ENCODE measurements at places on chromosomes 5 and 9.

GRCh38 chr9:121386442-121387175 is 16.6 kb upstream of the STOM start:
- no peak for DNase-seq

- DNase-seq, result no peak
These were observed 161.9 kb downstream of the MAPKAP1 start for GRCh38 chr9:125544988-125545651.

DNA sequence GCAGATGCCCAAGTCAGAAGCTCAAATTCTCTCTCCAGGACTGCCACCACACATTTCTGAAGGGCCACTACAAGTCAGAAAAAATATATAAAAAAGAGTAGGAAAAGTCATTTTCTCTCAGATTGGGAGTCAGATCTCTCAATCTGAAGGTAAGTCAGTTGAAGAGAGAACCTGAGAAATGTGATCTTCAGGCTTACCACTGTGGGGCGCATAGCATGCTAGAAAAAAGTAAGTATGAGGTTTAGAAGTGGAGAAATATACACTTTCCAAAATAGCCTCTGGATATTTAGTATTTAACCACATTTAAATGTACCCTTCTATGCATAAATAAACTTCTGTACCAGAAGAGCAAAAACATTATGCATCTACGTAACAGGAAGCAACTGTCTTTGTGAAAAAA is 800.7 kb upstream of the CTNND2 start:
- no peak for DNase-seq

DNA sequence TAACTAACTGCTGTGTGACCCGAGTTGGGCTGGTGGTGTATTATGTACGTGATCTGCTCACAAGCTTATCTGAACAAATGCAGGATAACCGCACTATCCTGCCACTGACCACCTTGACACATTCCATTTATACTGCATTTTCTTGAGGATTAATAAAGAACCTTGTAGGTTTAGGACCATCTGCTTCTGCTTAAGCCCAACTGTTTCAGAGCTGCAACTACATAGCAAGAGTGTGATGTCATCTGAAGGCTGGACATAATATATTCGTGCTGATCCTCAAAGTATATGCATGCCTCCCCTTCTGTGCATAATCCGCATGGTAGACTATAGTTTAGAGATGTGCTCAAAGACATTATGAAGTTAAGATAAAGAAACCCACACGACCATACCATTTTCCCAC is 435.9 kb downstream of the BNC2 start:
- DNase-seq, result no peak

DNA sequence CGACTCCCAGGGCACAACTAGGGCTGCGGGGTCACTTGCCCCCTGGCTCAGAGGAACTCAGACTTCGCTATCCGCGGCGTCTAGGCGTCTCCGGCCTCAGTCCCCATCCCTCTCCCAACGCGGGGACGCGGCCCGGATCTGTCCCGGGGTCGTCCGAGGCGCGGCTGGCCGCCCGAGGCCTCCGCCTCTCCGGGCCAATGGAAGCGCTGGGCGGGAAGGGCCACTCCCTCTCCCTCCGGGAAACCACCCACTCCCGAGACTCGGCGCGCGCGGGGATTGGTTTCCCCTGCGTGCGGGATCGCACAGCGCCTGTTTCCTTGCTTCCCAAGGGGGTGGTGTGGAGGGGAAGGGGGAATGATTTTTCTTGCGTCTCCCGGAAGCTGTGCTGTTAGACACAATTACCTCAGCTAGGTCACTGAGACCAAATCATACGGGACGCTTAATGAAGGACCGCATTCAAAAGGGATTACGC is 38.3 kb downstream of the NR2F1 start:
- no peak for DNase-seq

DNA sequence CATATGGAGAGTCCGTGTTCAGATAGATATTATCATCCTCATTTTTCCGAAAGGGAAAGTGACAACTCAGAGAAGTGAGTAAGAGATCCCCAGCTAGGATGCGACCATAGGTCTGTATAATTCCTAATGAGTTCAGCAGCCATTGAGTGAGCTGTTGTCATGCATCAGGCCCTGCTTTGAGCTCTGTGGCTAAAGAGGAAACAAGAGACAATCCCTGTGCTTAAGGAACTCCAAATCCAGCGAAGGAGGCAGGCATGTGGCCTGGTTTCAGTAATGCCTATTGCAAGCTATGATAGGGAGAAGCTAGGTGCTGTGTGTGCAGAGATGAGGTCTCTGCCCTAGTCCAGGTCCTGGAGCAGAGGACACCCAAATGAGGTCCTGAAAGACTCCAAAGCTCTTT is 192.8 kb downstream of the ACTL7B start:
- DNase-seq, result no peak

DNA sequence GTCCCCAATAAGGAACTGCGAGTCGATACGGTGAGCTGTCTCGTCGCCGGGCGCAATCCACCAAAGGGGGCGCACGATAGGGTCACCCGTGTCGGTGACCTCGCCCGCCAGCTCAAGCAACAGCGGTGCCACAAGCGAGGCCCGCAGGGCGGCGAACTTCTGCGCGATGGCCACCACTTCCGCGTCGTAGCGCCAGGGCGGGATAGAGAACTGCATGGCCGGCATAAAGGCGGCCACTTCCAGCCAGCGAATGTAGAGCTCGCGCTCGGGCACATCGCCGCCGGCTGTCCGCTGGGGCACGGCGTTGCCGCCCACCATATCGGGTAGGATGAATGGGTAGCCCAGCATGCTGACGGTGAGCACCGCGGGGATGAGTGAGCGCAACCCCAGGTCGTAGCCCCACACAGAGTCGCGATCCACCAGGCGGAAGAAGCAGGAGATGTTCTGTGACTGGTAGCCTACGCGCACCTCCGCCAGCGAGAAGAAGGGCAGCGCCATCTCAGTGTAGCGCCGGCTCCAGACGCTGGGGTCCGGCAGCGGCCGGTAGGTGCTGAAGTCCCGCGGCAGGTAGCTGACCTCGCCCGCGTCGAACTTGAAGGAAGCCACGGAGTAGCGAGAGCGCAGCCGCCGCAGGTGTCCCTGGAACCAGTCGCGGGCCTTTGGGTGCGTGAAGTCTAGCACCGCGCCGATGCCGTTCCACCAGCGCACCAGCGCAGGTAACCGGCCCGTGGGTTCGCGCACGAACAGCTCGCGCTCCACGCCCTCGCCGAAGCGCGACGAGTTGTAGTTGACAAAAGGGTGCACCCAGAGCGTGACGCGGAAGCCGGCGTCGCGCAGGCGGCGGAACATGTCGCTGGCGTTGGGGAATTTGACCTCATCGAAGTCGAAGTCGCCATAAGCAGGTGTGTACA is 5.5 kb downstream of the MYORG start:
- DNase-seq, result no peak

DNA sequence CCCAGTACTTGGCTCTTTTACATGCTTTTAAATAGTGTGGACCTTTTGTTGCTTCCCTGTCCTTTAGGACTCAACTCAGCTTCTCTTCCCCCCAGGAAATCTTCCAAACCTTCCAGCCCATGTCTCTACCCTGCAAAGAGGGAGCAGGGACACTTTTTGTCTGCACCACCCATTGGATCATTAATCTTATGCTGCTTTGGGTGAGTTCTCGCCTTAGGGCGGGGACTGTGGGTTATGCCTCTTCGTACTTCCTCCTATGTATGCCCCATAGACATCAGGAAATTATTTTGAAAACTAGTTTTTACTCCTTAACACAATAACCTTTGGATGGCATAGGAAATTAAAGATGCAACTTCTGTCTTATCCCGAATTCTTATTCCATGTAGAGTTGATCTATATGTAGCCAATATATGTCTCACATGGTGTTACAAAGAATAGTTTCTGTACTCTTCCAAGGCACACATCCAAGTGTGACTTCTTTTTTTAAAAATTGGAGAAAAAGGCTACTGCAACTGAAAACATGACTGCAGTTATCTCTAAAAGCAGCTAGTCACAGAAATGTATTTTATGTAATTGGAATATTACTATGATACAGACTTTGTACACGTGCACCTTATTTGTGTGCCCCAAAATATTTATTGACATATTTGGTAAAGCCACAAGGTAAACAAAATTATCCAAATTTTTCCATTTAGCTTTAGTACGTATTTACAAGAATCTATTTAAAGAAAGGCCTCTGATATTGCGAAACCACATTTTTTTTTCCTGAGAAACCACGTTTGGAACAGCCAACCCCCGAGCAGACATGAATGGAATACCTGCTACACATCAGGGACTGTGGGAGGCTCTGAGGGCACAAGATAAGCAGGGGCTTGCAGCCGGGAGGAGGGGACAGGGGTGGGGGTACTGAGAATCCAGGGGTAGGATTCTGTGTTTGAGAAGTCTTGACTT is 133.6 kb downstream of the WDR41 start:
- DNase-seq, result no peak

DNA sequence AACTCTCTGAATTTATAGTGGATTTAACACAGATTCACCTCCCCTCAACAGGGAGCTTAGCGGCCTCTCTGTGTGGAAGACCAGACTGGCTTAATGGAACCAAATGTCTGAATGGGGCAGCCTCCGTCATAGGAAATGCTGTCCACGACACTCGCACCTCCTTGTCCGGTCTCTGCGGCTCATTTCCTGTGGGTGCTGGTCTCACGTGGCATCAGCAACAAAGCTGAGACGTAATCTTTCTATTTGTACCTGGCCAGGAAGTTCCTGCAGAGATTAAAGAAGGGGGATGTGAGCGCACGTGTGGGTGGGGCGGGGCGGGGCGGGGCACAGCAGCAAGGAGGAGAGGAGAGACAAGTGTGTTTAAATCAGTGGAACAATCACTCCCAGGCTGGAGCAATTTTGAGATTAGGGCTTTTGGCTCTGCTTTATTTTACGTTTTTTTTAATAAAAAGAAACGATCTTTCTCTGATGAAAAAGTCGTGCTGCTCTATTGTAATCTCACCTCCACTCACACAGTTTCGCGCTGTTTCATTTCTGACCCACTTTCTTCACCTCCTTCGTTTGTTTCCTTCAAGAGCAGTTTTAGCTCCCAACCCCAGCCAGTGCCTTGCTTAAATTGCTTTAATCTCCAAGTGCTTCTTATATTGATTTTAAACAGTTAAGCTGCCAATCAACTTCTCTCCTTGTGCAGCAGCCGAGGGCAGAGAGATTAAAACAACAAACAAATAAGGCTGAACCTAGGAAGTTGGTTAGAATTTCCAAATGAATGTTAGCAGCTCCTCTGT is 132.2 kb upstream of the ASTN2 start:
- no peak for DNase-seq

GRCh38 chr9:135326141-135326540 is 153.4 kb upstream of the PPP1R26 start:
- no peak for DNase-seq

GRCh38 chr5:146671561-146672295 is 155.7 kb upstream of the GPR151 start:
- no peak for DNase-seq
